Right atrium auricular region (tissue), 2 donors: ENCODE measurements at places on chromosomes 11 and 22. TPM values are rescaled to one million over a fixed set of nuclear protein-coding genes. Genes with fewer than 3 reads are reported as not detected.
A peak's percentile ranks its signal among the peaks of the same experiment; 100 is the strongest.

GRCh38 chr22:35625763-35626432 lies 8.8 kb upstream of the MB start:
- DNase-seq, result no peak
- no peak overlapping the region for H3K27ac ChIP-seq
- no peaks in the 10 kb centered on the region for H3K36me3 ChIP-seq
- peaks cover 43% of the 10 kb centered on the region for H3K4me1 ChIP-seq
- H3K27me3 ChIP-seq, result no peaks in the 10 kb centered on the region

- H3K4me3 ChIP-seq, result no peak overlapping the region
- no peaks in the 10 kb centered on the region for H3K27me3 ChIP-seq
- no peak for DNase-seq
- H3K27ac ChIP-seq, result no peak overlapping the region
These were observed 28.0 kb downstream of the SLN start for GRCh38 chr11:107683807-107684206.

DNA sequence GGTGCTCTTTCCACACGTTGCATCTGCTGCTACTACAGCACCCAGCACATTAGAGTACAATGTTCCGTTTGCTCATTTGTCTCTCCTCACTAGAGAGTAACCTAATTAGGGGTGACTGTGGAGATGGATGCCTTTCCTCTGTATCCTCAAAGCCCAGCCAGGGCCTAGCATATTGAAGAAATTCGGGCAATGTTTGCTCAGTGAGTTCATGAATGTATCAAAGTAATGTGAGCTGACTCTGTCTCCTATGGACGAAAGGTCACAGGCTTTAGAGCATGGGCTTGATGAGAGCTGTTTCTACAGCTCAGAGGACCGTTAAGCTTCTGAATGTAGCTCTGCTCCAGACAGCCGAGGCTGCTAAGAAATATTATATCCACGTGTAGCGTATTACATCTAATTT lies 67.5 kb downstream of the C11orf58 start:
- H3K4me3 ChIP-seq, result no peak overlapping the region
- no peaks in the 10 kb centered on the region for H3K27me3 ChIP-seq
- H3K36me3 ChIP-seq, result peaks cover 7% of the 10 kb centered on the region
- peaks cover 61% of the 10 kb centered on the region for H3K4me1 ChIP-seq

Gene KCNA4
- total RNA-seq, result 8.1 TPM

Gene CASP5
- total RNA-seq, result not detected

- no peaks in the 10 kb centered on the region for H3K36me3 ChIP-seq
- H3K4me3 ChIP-seq, result peak overlapping the region; percentile 2
- H3K27me3 ChIP-seq, result no peaks in the 10 kb centered on the region
These were observed 49.3 kb upstream of the MPPED2 start for GRCh38 chr11:30635401-30635989.

GRCh38 chr11:69287968-69288882 lies 5.7 kb upstream of the MYEOV start:
- no peaks in the 10 kb centered on the region for H3K36me3 ChIP-seq
- H3K27ac ChIP-seq, result no peak overlapping the region
- no peaks in the 10 kb centered on the region for H3K4me1 ChIP-seq
- no peak for DNase-seq
- H3K27me3 ChIP-seq, result no peaks in the 10 kb centered on the region

- H3K4me1 ChIP-seq, result no peaks in the 10 kb centered on the region
- H3K36me3 ChIP-seq, result no peaks in the 10 kb centered on the region
- no peak for DNase-seq
These were observed 5.0 kb upstream of the RASL10A start for GRCh38 chr22:29320546-29320945.

- no peaks in the 10 kb centered on the region for H3K27me3 ChIP-seq
- H3K4me1 ChIP-seq, result no peaks in the 10 kb centered on the region
- no peak overlapping the region for H3K4me3 ChIP-seq
- no peak overlapping the region for H3K27ac ChIP-seq
These were observed 97.0 kb downstream of the SPON1 start for GRCh38 chr11:14059491-14059890.

DNA sequence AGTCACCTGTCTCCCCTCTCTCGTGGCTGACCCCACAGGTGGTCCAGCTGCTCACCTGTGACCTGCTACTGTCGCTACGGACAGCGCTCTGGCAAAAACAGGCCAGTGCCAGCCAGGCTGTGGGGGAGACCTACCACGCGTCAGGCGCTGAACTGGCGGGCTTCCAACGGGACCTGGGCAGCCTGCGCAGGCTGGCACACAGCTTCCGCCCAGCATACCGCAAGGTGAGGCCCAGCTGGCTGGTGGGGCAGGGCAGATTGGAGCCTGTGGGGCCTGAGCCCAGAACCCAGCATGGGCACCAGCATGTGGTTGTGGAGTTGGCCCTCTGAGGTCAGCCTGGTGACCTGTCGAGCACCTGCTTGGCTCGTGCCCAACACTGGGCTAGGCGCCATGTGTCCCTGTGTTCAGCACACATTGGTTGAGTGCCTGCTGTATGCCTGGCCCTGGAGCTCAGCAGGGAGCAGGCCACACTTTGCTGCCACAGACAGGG lies 11.9 kb downstream of the SHISA8 start:
- H3K4me1 ChIP-seq, result no peaks in the 10 kb centered on the region
- peak overlapping the region; percentile 54 for H3K27ac ChIP-seq
- no peak overlapping the region for H3K4me3 ChIP-seq
- no peak for DNase-seq
- H3K36me3 ChIP-seq, result peaks cover 34% of the 10 kb centered on the region
- H3K27me3 ChIP-seq, result no peaks in the 10 kb centered on the region

Gene JHY
- 3.5 TPM for total RNA-seq

GRCh38 chr22:19965771-19966709 lies 24.4 kb upstream of the TXNRD2 start:
- H3K36me3 ChIP-seq, result peaks cover 47% of the 10 kb centered on the region
- no peak overlapping the region for H3K4me3 ChIP-seq
- no peaks in the 10 kb centered on the region for H3K27me3 ChIP-seq
- DNase-seq, result no peak

DNA sequence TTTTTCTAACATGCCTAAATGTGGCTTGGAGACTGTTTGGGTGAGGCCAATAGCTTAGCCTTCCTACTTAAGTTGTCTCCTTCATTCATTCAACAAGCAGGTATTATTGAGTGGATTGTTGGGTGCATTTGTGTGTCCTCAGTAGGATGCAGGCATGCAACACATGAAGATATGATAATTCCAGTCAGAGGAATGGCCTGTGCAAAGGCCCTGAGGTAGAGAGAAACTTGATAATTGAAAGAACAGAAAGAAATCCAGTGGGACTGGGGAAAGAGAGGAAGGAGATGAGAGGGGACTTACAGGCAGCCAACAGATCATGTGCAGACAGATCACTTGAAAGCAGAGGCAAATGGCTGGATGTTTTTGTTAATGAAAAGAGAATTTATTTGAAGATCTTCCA lies 15.3 kb upstream of the PRAME start:
- no peak for DNase-seq
- H3K27me3 ChIP-seq, result no peaks in the 10 kb centered on the region
- no peak overlapping the region for H3K4me3 ChIP-seq
- H3K36me3 ChIP-seq, result no peaks in the 10 kb centered on the region

Gene NCAM1
- 225 TPM for total RNA-seq

Gene GSTP1
- 249 TPM for total RNA-seq

DNA sequence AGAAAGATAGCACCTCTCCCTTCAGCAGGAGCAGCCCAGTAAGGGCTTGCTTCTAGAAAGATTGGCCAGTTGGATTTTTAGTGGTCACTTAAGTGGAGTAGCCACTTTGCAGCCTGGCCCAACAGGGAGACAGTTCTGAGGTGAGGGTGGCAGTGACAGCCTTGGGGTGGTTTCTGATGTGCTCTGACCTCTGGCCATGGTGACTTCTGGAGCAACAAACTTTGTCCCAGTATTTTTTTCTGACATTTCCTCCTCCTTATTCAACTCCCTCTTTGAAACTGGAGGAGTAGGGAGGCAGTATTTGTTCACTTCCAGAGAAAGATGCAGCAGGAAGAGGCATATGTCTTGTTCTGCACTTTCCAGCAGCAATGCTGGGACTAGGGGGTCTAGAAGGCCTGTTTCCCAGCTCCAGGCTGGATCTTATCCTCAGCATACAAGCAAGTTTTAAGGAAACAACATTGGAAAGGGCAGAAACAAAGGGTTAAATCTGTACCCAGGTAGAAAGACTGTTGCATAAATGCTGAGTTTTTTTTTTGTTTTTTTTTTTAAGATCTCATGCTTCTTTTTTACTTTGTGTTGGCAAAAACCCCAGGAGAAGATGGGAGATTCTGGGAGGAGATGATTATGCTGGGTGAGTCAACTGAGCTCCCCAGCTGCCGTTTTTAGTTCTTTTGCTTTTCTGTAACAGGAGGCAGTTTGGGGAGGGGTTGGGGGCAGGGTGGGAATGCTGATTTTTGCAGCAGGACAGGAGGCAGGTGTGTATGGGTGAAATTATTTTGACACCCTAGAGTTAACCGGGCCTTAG lies 37.2 kb downstream of the RCOR2 start:
- H3K4me3 ChIP-seq, result no peak overlapping the region
- no peaks in the 10 kb centered on the region for H3K27me3 ChIP-seq
- H3K27ac ChIP-seq, result no peak overlapping the region
- no peak for DNase-seq

- H3K4me1 ChIP-seq, result peaks cover 20% of the 10 kb centered on the region
- H3K36me3 ChIP-seq, result no peaks in the 10 kb centered on the region
- peak overlapping the region; percentile 69 for H3K4me3 ChIP-seq
- no peak for DNase-seq
These were observed 422 bp downstream of the DENND6B start for GRCh38 chr22:50326225-50326955.

Gene MUC2
- total RNA-seq, result not detected

DNA sequence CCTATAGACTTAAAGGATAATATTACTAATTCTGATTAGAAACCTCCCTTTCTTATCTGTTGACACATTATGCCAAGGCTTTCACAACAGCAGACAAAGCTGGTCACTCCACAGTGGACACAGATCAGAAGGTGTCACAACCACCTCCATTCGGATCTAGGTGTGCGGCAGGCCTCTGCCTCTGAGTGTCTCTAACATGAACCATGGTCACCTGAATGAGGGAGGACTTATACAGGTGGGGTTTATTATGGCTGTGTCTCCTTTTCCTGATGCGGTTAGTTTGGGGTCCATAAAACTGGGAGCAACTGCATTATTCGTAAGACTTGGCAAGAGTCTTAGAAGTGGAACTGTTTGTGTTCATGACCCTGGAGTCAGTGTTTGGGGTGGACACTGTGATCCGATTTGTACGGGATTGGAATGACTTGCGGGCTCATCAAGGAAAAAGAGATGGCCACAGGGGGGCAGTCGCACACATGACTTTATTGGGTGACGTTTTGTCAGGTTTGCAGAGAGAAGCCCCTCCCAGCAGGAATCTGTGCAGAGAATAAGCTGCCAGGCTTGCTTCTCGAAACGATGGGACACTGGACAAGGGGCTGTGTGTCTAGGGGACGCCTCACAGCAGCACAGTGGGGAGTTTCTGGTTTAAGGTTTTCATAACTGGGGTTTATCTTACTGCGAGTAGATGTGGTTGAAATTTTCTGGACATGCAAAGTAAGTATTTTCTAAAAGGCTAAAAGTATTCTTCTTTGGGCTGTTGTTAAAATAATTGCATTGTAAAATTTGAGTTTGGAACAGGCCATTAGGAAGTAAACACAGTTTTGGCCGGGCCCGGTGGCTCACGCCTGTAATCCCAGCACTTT lies 90.6 kb downstream of the GAB4 start:
- H3K4me1 ChIP-seq, result no peaks in the 10 kb centered on the region
- no peaks in the 10 kb centered on the region for H3K36me3 ChIP-seq
- DNase-seq, result peak; percentile 66
- H3K27me3 ChIP-seq, result peaks cover 3% of the 10 kb centered on the region
- no peak overlapping the region for H3K4me3 ChIP-seq

Gene MCHR1
- not detected for total RNA-seq

Gene PHOX2A
- total RNA-seq, result not detected

Gene CPT1B
- 281 TPM for total RNA-seq
